ENCODE measurements at places on chromosomes 1 and 21.

DNA sequence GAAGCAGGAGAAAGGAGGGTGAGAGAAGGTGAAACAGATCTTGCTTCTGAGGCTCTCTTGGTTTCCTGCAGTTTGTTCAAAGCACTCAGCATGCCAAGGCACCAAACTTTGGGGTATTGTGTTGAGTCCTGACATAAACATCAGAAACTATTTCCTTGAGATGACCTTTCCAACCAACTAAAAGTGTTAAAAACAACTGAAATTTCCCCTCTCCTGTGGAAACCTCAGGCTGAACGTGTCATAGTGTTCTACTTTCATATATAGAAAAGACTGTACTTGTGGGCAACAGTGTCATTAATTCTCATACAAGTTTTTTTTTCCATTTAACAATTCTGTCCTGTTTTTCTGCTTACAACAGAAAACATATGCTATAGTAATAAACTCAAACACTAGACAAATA lies 6.3 kb upstream of the LYST start:
- DNase-seq = no peak

DNA sequence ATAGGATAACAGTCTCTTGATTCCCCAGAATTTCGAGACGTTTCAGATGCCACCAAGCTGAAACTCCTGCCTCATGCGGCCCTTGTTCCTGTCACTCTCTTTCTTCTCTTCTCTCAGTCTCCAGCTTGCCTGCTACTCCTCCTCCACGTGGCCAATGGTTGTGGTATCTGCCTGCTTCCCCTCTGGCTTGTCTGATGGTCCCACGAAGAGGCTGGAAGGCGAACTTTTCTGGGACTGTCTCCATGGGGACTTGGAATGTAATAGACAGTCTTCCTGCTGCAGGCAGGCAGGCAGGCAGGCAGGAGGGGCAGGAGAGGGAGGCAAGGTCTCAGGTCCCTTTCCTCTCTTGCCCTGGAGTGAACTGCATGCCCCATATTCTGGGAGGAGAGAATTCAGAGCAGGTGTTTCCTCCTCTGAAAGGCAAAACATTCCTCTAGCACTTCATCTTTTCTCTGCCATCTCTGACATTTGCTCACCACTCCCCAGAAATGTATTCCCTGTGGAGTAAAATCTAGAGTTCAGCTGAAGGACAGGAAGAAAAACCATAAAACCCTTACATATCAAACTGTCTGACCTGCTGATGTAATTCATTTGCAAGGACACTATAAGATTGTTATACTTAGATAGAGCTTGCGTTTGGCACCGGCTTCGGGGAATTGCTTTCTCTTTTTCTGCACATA lies 64.1 kb upstream of the GNG12 start:
- no peak for DNase-seq

DNA sequence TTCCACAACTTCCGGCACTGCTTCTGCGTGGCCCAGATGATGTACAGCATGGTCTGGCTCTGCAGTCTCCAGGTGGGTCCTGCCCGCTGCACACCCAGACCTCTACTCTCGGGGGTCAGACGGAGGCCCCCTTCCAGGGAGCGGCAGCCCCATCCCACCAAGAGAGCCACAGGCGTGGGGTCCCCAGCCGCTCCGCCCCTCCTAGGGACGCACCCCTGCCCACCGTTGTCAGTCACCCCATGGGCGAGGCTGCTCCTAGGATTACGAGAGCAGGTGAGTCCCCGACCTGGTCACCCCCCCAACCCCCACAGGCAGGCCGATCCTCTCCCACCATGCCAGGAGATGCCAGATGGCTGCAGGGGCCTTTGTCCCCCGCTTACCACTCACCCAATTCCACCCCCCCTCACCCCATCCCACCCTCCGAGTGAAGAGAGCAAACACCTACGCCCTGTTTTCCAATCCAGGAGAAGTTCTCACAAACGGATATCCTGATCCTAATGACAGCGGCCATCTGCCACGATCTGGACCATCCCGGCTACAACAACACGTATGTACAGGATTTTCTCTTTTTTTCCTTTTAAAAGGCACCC lies 107.0 kb downstream of the PDE9A start:
- no peak for DNase-seq

GRCh38 chr1:37493336-37494098 lies 19.1 kb downstream of the ZC3H12A start:
- no peak for DNase-seq

- no peak for DNase-seq
These were observed 28.8 kb downstream of the SAMD13 start for GRCh38 chr1:84330125-84330984.

All from DMS 273 treated with DMSO at 0.1 percent for 48 hours (cell line).